ENCODE measurements at places on chromosomes 5 and 9.
A peak's percentile ranks its signal among the peaks of the same experiment; 100 is the strongest.

DNA sequence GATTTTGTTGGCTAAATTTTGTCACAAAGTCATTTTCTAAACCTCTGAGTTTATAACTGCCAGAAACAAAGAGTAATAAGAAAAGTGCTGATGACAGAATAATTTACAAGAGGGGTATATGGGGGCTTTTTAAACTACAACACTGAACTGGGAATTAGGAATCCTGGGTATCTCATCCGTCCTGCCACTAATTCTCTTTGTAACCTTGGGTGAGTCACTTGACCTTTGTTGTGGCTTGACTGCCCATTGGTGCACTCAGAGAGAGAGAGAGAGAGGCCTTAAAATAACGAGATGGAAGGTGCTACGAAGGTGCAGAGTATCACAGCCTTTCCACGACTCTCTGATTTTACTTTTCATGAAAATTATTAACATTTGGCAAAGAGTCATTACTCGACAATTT is 130.3 kb upstream of the CNTLN start:
- DNase-seq = no peak

DNA sequence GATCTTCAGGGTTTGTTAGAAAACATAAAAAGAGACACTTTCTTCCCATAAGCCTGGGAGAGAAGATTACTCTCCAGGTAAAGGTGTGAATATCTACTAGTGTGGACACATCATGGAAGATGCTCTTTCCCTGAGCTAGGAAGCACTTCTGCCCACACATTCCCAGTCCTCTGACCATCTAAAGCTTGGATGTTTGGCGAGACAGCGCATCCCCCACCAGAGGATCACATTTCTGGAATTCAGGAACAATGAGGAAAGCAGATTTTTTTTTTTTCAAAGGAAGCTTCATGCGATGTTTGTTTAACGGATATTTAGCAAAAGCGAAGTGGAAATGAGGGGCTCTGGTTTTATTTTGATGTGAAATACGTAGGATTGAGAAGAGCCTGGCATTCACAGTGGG is 6.2 kb downstream of the SVEP1 start:
- no peak for DNase-seq

DNA sequence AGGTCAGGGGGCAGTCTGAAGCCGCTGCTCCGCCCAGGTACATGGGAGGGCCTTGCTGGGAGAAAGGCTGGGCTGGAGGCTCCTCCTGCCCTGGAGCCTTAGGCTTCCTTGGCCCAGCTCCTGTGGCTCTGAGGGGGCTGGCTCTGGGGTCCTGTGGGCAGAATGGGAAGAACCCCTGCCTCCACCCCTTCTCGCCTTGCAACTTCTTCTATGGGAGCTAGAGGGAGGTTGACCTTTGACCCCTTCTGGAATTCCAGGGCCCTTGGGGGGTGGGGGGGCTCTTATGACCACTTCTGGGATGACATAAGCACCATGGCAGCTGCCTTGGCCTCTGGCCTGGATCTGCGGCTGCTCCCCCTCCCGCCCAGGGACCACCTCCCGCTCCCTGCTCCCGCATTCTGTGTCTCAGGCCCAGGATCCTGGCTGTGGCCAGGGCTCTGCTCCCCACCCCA is 32.2 kb downstream of the IER5L start:
- DNase-seq = no peak

- DNase-seq = no peak
These were observed 176.6 kb upstream of the MSX2 start for GRCh38 chr5:174547814-174548213.

GRCh38 chr5:40505031-40505430 is 174.7 kb upstream of the PTGER4 start:
- DNase-seq = no peak

- no peak for DNase-seq
These were observed 132.2 kb downstream of the RXRA start for GRCh38 chr9:134458207-134459108.

DNA sequence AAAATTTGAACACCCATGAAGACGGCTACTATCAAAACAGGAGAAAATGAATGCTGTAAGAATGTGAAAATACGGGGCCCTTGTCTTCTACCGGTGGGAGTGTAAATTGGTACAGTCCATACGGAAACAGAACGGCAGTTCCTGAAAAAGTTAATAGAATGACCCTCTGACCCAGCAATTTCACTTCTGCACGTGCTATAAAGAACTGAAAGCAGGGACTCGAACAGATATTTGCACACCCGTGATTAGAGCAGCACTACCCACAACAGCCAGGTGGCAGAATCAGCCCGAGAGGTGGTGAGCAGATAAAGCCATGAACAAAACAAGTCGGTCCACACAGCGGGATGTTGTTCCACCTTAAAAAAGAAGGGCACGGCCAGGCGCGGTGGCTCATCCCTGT is 22.6 kb upstream of the SLC12A7 start:
- peak; percentile 38 for DNase-seq

- no peak for DNase-seq
These were observed 973.6 kb upstream of the WWC1 start for GRCh38 chr5:167317884-167318283.

GRCh38 chr9:131874916-131875670 is 135.2 kb upstream of the RAPGEF1 start:
- no peak for DNase-seq
